ENCODE measurements at places on chromosomes 1 and 21.
A peak's percentile ranks its signal among the peaks of the same experiment; 100 is the strongest.

DNA sequence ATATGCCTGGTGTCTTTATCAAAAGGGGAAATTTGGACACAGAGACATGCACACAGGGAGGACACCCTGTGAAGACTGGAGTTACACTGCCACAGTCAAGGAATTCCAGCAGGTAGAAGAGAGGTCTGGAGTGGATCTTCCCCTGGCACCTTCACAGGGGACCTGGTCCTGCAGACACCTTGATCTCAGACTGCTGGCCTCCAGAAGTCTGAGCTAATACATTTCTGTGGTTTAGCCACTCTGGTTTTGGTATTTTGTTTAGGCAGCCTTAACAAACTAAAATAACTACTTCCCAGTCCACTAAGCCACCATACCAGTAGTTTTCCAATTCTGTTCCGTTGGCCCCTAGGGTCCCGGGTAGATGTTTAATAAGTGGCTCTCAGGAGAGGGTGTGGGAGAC, 164.7 kb downstream of the SETD4 start:
- peak; percentile 54 for DNase-seq

- DNase-seq: no peak
Measured at GRCh38 chr1:82819234-82819633, 1018.5 kb downstream of the ADGRL2 start.

DNA sequence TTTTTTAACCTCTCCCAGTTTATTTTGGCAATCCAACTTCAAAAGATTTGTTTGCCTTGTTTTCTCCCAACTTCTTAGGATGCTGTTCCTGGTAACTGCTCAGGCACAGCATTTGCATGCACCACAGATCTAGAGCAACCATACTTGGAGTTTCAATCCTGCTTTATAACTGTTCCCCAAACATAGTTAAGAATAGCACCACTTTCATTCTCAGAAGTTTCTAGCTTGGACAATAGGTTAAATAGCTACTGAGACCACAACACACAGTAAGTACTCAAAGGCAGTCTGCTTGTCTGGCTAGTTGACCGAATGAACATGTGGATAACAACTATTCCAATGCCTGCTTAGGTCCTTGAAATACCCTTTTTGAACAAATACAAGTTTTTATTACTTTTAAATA, 76.8 kb downstream of the FOXJ3 start:
- peak; percentile 54 for DNase-seq

DNA sequence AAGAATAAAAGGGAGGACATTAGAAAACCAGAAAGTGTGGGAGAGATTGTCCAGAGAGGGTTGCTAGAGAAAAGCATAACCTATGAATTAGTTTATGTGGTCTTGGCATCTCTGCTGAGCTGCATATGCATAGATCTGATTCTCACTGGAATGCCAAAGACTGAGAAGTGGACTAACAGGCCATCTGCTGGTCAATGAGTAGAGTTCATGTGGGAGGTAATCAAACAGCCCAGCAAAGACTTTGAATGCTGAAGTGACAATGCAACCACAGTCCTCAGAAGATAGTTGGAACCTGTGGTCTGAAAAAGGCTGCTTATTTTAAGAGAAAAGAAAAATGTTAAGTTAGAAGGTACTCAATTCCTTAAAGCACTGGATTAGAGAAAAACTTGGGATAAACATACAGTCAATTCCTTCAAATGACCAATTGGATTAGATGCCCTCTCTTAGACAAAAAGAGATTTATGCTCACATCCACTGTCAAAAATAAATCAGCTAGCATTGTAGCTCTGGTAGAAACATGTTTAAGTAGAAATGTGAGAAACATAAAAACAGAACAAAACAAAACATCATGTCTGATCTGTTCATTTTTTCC, 382.8 kb downstream of the AMY1C start:
- peak; percentile 48 for DNase-seq

- DNase-seq: peak; percentile 55
Measured at GRCh38 chr1:75615613-75616435, 4.9 kb upstream of the SLC44A5 start.

DNA sequence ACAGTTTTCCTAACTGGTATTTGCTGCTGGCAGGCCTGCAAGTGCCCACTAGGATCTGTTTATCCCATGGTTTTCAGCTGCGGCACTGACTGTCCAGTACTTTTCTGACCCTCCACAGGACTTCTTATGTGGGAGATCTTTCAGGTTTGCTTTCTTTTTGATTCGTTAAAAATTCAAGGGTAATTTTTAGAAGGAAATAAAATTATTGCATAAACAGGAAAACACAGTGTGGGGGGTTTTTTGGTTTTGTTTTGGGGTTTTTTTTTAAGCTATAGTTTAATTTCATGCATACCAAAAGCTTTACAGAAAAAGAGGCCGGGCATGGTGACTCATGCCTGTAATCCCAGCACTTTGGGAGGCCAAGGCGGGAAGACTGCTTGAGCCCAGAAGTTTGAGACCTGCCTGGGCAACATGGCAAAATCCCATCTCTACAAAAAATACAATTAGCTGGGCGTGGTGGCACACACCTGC, 3.6 kb downstream of the NIBAN1 start:
- no peak for DNase-seq

DNA sequence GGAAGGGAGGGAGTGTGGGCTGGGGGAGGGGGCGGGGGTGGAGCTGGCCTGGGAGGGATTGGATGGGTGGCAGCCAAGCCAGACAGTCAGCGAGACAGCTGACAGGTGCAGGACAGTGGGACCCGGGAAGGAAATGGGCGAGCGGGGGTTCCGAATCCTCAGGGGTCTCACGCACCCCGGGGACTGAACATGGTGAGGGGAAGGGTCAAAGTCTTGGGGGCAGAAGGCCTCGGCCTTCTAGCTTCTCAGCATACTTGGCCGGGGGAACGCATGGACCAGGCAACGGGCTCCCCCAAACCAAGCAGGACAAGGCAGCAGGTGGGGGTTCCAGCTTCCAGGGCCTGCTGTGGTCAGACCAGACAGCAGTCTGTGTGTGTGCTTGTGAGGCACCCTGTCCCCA, 23.1 kb downstream of the CASZ1 start:
- DNase-seq: no peak

DNA sequence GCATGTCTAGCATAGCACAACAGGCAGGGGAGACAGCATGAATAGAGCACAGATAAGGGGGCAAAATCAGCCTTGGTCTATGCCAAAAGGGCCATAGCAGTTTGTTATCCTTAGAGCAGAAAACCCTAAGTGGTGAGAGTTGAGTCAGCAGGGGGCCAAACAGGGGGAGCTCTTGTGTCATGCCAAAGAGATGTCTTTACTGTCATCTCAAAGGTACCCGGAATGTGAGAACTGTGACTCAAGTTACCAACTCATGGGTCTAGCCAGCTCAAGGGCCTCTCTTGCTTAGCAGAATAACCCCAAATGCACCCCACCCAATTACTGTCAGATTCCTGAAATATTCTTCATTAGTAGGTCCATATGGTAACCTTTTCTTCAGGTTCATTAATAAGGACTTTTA, 45.9 kb upstream of the NRDC start:
- no peak for DNase-seq

DNA sequence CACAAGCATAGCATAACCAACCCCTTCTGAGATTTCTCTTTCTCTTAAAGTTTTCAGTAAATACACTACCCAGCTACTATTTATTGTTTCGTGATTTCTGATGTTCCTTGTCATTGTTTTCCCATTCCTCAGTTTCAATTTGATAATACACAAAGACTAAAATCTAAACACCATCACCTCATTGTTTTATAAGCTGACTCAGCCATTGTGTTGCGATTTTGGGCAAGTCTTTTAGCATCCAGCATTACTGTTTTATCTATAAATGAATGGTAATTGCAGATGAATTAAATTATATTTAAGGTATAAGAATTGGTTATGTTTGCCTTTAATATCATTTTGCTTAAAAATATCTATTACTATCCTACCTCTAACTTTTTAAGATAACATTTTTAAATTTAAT, 1308.5 kb downstream of the PLA2G4A start:
- DNase-seq: no peak

DNA sequence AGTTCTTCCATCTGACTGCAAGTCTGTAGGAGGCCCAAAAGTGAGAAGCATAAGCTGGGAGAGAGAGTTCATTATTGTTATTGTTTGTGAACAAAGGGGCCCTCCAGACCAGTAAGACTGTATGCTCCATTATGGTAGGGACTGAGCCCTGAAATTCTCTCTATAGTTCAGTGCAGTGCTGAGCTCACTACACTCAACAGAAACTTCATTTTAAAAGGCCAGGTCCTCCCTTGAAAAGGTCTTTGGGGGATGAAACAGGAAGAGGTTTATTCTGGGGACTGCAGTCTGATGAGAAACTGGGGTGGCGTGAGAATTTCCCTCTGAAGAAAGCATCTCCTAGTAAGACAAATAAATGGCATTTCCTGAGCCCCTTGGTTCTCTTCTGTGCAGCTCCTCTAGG, 5.5 kb upstream of the GATAD2B start:
- no peak for DNase-seq

- no peak for DNase-seq
Measured at GRCh38 chr1:195941795-195942194, 666.4 kb downstream of the KCNT2 start.

GRCh38 chr21:45285266-45285931, 2.3 kb downstream of the POFUT2 start:
- DNase-seq: no peak

GRCh38 chr1:213783893-213784292, 203.9 kb upstream of the PROX1 start:
- DNase-seq: no peak

GRCh38 chr1:225617956-225618355, 35.0 kb downstream of the ENAH start:
- no peak for DNase-seq

DNA sequence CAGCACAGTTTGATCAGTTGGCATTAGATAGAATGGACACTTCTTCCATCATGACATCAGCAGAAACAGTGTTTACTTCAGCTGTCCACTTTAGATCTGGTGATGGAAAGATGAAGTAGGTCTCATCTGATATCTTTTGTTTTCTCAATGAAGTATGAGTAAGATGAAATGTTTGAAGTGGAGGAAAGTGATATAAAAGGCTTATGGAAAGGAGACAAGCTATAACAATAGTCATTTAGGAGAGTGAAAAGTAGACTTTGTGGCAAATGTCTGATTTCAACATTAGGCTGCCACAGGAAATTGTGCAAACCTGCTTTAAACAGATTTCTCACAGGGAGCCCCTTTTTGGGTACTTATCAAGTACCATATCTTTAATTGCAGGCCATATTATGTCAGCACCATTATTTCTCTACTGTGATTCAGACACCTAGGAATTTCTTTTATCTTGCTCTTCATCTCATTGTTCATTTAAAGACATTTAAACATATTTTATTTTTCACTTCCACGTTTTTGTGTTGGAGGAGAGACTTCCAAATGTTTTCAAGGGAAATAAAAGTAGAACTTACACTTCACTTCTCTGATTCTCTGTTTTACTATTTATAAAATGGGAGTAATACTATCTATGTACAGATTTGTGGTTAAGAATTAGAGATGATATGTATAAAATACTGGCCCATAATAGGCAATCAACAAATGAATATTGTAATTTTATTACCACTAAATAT, 18.1 kb downstream of the PDC start:
- no peak for DNase-seq

DNA sequence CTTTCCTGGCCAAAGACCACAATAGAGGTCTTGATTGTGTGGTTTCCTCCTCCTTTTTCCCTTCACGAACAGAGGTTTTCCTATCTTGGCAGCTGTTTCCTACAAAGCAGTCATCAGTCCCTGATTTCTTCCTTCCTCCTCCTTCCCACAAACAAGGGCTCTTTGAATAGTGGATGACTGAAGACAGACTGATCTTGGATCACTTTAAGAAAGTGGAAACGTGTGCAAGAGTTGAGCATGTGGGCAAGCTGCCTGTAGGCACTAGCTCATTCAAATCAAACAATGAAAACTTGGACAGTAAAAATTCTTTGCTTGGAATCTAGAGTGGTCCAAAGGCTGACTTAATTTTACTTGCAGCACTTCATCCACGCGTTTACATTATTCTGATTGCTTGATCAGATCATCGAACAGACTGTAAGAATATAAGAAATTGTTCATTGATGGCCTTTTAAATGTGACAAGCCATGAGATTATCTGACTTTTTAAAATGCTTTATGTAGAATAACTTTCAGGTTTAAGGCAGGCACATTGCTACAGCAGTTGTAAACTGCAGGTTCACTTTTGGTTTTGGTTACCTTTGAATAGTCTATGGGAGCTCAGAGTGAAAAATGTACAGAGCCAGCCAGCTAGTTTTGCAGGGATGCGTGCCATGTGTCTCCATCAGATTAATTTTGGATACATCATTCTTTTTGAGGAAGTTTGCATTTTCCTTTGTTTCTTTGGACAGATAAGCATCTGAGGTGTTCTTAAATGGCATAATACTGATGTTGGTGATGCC, 34.4 kb downstream of the ADGRL2 start:
- DNase-seq: peak; percentile 18

DNA sequence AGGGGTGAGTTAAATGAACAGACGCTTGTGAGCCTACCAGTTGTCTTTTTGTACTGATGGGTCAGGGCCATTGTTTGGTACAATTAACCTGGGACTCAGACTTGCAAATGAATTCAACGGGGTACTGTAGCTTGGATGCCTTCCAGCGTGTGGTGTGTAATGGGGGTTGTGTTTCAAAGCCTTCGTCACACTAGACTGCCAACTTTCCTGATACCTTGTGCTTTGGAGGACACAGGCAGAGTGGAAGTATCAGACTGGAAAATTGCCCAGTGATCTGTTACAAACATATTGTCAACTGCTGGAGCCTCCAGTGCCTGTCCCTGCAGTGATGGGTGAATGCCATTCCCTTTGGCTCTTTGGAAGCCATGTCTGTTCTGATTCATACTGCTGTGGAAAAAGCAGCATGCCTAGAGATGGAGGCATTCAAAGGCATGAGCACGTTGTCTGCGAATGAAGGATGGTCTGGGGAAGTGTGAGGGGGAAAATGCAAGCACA, 384.5 kb downstream of the LMX1A start:
- DNase-seq: no peak

DNA sequence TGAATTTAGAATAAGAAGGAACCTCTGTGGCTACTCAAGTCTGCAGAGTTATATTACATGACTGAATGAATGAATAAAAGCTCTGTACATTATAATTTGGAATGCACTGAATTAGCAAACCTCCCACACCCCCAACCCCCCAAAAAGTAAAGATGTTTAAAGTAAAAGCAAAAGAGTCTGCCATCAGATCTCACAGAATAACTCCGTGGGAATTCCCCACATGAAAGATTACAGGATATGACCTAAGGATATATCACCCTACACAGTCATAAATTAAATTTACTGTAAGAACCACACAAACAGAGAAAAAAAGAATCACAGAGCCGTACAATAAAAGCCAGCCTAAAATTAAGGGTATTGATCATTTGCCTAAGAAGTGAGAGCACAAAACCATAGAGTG, 587.3 kb downstream of the PTPRC start:
- DNase-seq: no peak

DNA sequence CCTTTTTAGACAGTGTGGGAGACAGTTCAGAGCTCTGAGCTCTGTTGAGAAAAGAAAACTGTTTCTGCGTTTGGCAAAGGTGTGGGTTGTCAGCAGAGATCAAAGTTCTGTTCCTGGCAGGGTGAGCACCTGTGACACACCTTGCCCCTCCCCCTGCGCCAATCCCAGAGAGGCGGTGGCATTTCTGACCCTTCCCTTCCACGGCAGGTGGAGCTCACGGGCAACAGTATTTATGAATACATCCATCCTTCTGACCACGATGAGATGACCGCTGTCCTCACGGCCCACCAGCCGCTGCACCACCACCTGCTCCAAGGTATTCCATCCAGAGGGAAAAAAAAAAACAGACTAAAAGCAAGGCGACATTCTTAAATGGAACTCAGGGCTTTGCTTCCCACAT, 20.7 kb downstream of the SIM2 start:
- no peak for DNase-seq

Data from MM.1S (cell line).